RKO (cell line): ENCODE measurements at places on chromosomes 4 and X.

DNA sequence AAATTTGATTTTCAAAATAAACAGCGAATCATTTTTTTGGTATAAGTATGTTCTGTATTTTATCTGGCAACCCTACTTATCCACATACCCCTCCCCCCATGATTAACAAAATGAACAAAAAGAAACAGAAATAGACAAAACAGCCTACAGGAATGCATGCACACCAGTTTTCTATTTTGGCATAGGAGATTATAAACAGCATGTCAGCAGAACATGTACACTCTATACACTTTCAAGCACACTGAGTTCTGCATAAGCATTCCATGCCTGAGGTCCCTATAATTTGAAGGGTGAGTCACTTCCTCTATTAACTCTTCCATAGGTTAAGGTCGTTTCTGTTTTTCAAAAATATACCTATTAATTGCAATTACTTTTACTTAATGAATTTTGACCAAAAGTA, 28.0 kb upstream of the ZNF280C start:
- DNase-seq, result no peak

DNA sequence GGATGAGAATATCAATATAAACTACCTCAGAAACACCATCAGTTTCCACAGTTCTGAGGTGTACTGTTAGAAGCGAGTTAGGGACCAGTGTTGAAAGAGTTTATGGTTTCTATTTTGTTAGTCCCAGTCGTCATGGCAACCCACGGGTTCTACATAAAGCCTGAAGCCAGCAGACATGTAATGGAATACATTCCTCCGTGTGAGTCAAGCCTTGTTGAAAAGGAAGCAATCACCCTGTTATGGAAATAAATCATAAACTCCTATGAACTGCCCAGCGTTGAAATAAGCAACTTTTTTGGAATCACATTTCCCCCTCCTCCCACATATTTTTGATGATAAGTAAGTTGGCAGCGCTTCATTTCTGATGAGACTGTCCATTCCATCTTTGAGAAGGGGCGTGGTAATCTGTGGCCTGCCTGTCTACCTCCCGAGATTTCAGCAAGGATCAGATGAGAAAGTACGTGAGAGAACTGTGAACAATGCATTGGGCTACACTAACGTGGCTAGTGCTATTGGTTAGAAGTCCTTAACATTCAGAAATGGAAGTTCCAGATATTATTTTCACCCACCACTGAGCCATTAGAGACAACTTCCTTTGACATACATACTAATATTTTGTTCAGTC, 40.4 kb upstream of the PDHA1 start:
- no peak for DNase-seq

- DNase-seq, result no peak
These were observed 1620.9 kb downstream of the STIM2 start for GRCh38 chr4:28481565-28481964.

GRCh38 chr4:53847965-53848364, 216.4 kb downstream of the CHIC2 start:
- DNase-seq, result no peak

GRCh38 chr4:150562250-150562649, 19.7 kb upstream of the MAB21L2 start:
- DNase-seq, result no peak

GRCh38 chr4:8477676-8478075, 37.1 kb downstream of the TRMT44 start:
- DNase-seq, result no peak

DNA sequence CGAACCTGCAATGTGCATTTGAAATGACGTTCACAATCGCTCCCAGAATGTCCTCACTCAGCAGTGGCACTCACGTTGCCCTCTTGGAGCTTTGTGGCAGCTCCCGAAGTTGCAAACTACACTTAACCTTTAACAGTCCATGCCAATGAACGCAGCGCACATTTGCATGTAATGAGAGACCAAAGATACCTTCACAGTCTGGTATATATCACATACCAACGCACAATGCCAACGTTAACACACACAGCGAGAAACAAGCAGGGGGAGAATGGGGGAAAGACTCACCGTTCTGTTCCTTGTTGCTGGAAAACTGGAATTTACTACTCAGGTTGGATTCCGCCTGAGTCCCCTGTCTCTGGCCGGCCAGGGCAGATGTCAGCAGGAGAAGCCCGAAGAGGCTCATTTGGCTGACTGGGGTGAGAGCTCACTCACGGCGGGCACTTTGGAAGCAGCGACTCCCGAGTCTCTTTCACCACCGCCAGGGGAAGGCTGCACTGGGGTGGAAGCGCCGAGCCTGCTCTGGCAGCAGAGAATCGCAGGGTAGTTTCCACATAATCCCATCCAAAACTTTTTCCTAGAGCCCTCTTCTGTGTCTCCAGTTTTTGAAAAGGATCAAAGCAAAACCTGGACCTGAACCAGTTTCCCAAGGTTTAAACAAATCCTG, 966 bp downstream of the PDGFC start:
- no peak for DNase-seq
